ENCODE measurements at places on chromosomes 5 and 9.

GRCh38 chr9:11141357-11141756, 528.6 kb upstream of the PTPRD start:
- DNase-seq = no peak

- DNase-seq = no peak
These were observed 290.6 kb downstream of the MARCHF11 start for GRCh38 chr5:15889001-15889400.

GRCh38 chr5:58363461-58364249, 96.2 kb downstream of the PLK2 start:
- no peak for DNase-seq

- DNase-seq = no peak
These were observed 269.9 kb upstream of the TUSC1 start for GRCh38 chr9:25948182-25948581.

GRCh38 chr9:137798901-137799629, 78.5 kb upstream of the CACNA1B start:
- DNase-seq = no peak

- no peak for DNase-seq
These were observed 59.5 kb downstream of the RORB start for GRCh38 chr9:74556685-74557084.

GRCh38 chr9:113600871-113601614, 137.5 kb downstream of the RGS3 start:
- no peak for DNase-seq

GRCh38 chr5:138082033-138082432, 1.8 kb upstream of the WNT8A start:
- DNase-seq = no peak

DNA sequence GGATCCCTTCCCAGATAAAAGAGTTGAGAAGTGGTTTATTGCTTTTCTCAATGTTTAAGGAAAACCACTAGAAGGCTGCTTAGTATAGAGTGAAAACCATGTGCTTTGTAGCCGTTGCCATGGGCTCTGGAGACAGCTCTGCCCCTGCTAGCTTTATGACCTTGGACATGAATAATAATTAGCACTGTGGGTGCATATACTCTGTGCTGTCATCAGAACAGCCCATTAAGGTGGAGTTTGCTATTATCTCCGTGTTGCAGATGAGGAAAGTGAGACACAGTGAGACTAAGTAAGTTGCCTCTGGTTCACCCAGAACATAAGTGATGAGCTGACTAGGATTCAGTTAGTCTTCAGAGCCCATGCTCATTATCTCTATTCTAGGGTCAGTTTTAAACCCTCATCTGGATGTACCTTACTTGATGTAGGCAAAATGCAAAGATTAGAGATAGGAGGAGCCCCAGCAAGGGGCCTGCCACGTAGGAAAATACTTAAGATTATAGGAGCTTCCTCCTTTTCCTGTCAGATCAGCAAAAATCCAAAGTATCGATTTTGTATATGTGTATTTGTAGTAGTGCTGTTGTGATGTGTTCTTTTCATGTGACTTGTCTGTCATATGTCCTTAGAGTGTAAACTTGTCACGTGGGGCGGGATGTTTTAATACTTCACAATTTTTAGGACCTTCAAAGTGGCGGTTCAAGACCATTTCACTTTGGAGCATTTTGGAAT, 102.5 kb downstream of the TLE4 start:
- DNase-seq = no peak

GRCh38 chr9:70921136-70921535, 200.3 kb downstream of the TRPM3 start:
- DNase-seq = no peak

DNA sequence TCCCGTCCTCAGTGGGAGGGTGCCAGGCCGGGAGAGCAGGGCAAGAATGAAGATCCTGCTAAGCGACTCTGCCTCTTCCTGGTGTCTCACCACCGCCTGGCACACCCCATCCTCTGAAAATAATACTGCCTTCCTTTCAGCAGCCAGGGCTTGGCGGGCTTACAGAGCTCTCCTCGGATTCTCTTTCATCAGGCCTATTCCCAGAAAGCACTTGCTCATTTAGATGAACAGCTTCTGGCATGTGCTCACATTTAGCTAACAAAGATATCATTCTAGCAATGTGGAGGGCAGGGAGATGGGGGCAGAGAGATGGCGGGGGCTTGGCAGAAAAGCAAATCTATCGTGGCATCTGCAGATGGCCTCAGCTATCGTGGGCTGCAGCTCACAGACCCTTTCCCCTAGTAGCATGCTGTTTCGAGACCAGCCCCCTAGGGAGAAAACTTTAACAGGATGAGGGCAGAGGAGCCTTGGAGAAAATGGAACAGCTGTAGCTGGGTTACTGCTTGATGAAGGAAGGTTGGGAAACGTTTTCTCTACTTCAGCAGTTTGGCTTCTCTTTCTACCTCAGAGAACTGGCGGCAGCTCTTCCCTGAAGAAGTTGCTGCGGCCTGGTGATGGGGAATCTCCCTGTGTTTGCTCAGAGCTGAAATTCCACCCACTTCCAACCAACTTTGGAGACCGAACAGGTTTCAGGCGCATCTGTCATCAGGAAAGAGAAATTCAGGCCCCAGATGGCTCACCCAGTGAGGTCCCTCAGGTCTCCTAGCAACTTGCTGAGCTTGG, 102.1 kb downstream of the TMEM174 start:
- DNase-seq = no peak

GRCh38 chr5:127785098-127785927, 82.1 kb downstream of the CCDC192 start:
- peak; percentile 40 for DNase-seq

GRCh38 chr9:120944434-120944843, 17.8 kb upstream of the TRAF1 start:
- no peak for DNase-seq

DNA sequence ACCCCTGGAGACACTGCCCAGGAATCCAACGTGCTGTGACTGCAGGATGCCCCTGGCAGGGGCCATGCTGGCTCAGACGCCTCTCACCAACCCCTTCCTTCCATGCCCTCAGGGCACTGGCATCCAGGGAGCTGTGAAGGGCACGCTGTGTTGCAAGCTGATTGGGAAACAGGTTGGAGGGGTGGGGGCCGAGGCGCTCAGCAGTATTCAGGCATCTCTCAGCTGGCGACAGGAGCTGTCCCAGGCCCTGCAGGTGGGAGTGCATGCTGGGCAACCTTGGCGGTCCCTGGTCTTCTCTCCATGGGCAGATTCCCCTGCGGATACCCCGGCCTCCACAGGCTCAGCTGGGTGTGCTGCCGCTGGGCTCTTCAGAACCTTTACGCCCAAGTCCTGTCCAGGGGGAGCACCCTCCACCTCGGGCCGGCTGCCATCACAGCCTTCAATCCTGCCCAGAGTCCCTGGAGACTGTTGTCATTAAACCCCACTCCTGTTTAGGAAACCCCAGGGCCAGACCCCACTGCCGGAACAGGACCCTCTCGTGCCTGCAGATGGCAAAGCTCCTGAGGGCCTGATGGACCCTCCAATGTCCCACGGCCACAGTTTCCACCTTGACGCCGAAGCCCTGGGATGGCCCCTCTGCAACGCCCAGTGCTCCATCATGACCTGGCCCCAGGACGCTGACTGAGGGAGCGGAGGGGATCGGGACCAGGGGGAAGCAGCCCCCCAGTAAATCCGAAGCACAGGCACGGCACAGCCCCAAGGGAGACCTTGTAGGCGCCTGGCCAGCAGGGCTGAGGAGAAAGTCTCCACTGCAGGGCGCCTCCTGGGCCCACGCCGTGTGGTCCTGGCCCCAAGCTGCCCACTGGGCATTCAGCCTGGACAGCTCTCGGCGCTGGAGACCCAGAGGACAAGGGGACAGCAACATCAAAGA, 9.3 kb downstream of the TPPP start:
- DNase-seq = no peak

GRCh38 chr9:136045595-136046553, 49.2 kb downstream of the NACC2 start:
- peak; percentile 15 for DNase-seq
